ENCODE measurements at places on chromosomes 13 and 19.

GRCh38 chr19:12543855-12544254 is 7.4 kb downstream of the ZNF564 start:
- peak; percentile 14 for DNase-seq

DNA sequence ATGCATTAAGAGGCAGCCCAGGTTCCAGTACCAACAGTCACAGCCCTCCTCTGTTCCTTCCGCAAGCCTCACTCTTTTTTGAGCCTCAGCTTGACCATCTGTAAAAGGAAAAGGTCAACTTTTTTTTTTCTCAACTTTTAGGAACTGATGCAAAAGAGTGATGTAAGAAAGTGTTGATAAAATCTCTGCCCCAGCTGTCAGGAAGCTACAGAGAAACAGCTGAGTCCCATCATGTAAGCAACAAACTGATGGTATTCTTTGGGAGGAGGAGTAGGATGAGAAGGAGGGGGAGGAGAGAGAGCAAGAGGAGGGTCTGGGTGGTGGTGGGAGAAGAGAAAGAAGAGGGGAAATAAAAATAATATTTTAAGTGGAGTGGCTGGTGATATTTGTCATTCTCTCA is 233.9 kb upstream of the TSHZ3 start:
- DNase-seq, result no peak

GRCh38 chr13:68057836-68058235 is 827.7 kb upstream of the PCDH9 start:
- DNase-seq, result no peak

DNA sequence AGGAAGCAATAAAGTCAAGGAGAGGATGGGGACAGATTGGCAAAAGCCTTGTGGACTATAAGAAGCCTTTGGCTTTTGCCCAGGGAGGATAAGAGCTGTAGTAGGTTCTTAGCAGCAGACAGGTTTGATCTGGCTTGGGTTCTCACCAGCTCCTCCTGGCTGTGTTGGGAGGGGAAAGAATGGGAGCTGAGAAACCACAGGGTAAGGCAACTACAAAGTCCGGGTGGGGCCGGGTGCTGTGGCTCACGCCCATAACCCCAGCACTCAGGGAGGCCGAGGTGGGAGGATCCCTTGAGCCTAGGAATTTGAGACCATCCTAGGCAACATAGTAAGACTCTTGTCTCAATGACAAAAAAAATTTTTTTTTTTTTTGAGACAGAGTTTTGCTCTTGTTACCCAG is 20.6 kb downstream of the NECTIN2 start:
- DNase-seq, result no peak

DNA sequence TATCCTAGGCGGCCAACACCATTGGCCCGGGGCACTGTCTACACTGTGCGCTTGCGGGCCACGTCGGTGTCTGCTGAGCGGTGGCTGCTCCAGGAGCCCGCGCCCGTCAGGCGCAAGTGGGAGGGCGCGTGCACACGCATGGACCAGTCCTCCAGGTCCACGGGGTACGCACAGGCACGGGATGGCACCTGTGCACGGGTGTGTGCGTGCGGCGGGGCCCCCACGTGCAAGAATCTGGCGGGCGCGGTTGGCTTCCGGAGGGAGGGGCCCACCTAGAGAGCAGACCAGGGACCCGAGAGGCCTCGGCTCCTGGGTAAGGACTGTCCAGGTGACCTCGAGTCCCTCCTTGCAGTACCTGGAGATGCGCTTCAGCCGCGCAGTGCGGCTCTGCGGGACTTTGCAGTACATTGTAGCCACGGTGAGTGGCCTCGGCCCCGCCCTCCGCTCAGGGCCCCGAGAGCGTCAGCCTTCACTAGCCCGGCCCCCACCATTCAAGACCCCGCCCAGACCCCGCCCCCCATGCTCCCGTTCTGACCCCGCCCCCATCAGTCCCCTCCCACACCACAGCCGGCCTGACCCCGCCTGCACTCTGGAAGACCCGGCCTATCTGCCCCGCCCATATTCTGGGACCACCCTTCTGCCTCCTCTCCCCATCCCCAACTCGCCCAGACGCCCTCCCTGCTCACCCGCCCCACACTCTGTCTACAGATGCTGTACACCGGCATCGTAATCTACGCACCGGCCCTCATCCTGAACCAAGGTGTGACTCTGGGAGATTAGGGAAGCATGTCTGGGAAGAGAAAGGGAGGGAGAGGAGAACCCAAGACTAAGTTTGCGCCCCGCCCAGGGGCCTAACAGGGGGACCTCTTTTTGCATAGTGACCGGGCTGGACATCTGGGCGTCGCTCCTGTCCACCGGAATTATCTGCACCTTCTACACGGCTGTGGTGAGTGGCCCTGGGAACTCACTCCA is 2.3 kb downstream of the SLC5A5 start:
- DNase-seq, result no peak

DNA sequence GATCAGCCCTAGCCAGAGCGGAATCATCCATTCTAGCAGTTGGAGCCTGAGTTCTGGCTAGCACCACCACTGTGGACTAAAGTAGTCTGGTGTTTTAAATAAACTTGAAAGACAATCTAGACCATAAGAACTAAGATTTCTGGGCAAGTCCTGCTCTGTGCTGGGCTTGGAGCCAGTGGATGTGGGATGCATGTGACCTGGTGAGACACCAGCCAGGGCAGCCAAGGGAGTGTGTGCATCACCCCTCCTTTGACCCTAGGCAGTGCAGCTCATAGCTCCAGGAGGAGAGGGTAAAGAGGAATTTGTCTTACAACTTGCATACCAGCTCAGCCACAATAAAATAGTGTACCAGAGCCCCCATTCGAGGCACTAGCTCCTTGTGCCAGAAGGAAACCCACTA is 21.0 kb downstream of the ITGBL1 start:
- peak; percentile 86 for DNase-seq

DNA sequence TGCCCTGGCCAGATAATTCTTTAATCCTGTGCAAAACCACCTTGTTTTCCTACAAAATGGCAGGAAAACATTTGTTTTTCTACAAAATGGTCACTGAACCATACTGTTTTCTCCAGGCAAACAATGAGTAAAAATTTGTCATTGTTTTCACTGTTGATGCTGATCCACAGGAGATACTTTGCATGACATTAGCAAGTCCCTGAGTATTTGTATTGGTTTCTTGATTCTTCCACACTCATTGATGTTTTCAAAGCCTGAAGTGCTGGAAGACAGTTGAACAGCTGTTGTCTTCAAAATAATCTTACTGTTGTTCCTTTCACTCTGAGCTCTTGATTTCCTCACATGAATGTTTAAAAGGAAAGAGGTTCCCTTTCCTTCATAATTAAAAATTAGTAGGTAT is 123.1 kb upstream of the HTR2A start:
- no peak for DNase-seq

GRCh38 chr13:82963226-82964099 is 918.8 kb downstream of the SLITRK1 start:
- DNase-seq, result peak; percentile 26

DNA sequence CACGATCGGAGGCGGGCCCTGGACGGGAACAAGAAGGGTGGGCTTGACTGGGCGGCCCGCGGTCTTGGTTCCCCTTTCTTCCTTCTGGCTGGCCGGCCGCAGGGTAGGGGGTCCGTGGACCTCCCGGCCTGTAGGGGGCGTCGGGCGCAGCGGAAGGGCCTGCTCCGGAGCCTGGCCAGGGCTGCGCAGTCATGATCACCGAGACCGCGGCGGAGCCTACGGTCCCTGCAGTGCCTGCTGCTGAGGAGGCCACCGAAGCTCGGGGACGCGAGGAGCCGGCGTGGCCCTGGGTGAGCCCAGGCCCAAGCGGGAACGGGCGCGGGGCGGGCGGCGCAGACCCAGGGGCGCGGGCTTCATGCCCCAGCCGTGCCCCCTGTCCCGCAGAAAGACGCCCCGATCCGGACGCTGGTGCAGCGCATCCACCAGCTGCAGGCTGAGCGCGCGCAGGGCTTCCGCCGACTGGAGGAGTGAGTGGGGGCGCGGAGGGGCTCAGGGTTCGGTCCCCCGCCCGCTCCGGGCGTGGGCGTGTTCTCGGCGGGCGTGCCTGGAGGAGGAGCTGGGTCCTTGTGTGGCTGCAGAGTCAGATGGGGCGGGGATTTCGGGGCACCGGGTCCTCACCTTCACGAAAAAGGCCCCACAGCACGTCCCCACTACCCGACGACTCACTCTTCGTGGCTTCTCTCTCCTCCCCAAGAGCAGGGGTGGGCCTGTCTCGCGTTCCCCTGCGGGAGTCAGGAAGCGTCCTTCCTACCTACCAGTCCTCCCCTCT is at the start of gene REX1BD:
Gene REX1BD, plus strand, starts transcription at position 188 of the 769 bp plus-strand sequence. Its CDS starts 4 bp downstream, at position 192.
- DNase-seq, result peak; percentile 80

GRCh38 chr13:97234742-97235141 is 12.6 kb downstream of the MBNL2 start:
- DNase-seq, result no peak

GRCh38 chr19:23222998-23223652 is 27.1 kb downstream of the ZNF724 start:
- no peak for DNase-seq

- peak; percentile 48 for DNase-seq
These were observed 870 bp downstream of the ZNF44 start for GRCh38 chr19:12293777-12294248.

GRCh38 chr19:47720669-47721422 is 7.6 kb downstream of the EHD2 start:
- peak; percentile 39 for DNase-seq

DNA sequence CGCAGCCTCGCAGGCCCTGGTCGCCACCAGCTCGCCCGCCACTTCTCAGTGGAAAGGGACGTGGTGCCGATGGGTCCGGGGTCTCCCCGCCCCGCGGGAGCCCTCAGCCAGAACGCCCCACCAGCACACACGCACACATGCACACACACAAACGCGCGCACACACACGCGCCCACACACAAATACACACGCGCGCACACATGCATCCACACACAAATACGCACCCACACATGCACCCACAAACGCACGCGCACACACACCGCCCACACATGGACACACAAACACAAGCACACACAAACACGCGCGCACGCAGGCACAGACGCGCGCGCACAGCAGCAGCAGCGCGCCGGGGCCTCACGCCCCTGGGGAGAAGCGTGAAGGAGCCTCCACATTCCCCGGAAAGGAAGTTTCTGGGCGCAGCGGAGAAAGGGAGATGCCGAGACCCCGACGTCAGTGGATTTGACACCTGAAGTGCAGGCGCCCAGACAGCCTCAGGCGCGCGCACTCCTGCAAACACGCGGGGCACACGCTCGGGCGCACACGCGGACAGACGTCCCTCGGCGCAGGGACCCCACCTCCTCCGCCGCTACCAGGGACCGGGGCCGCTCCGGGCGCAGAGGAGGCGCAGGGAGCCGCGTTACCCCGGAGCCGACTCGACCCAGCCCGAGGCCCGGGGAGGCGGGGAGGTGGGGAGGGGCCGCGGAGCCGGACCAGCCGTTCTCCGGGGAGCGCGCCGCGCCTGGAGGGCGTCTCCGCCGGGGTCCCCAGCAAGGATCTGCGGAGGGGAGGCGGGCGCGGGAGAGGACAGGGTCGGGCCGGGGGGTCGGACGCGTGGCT is 622 bp downstream of the RASA3 start:
- peak; percentile 35 for DNase-seq

DNA sequence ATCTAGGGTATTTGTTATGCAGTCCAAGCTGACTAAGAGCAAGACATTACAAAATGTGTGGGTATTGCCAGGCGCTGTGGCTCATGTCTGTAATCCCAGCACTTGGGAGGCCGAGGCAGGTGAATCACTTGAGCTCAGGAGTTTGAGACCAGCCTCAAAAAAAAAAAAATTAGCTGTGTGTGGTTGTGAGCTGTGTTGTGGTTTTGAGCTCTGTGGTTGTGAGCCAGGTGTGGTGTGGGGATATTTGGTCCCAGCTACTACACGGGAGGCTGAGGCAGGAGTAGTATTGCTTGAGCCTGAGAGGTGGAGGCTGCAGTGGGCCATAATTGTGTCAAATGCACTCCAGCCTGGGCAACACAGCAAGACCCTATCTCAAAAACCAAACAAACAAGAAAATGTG is 5.6 kb upstream of the KEAP1 start:
- DNase-seq, result no peak

GRCh38 chr13:76538004-76538403 is 348.2 kb downstream of the KCTD12 start:
- no peak for DNase-seq

All from fibroblast of gingiva (primary cell).